ENCODE measurements at places on chromosomes 2 and 18. TPM values are rescaled to one million over a fixed set of nuclear protein-coding genes. Genes with fewer than 3 reads are reported as not detected.

The EMX1 gene
- 0.54 TPM for total RNA-seq

The SLC4A3 gene
- total RNA-seq, result 24.4 TPM

The KCNIP3 gene
- 7.3 TPM for total RNA-seq

The MOGAT1 gene
- not detected for total RNA-seq

The TMEM169 gene
- total RNA-seq, result 166 TPM

The UGT1A9 gene
- total RNA-seq, result not detected

The TUBA3E gene
- not detected for total RNA-seq

The C2orf81 gene
- total RNA-seq, result 3.7 TPM

The IL1A gene
- not detected for total RNA-seq

The NBEAL1 gene
- 19.0 TPM for total RNA-seq

The AQP12A gene
- not detected for total RNA-seq

The GPAT2 gene
- 0.47 TPM for total RNA-seq

The ARHGAP15 gene
- not detected for total RNA-seq

The NAT8 gene
- total RNA-seq, result not detected

The DLGAP1 gene
- 13.6 TPM for total RNA-seq

The CIB4 gene
- not detected for total RNA-seq

The PROC gene
- total RNA-seq, result not detected

The SOX11 gene
- total RNA-seq, result 576 TPM

The CEP68 gene
- 38.3 TPM for total RNA-seq

The ABCG5 gene
- not detected for total RNA-seq

The GALR1 gene
- 0.49 TPM for total RNA-seq

The KIF5C gene
- total RNA-seq, result 673 TPM

The KLF7 gene
- 323 TPM for total RNA-seq

The RBKS gene
- total RNA-seq, result 1.2 TPM

The MC5R gene
- not detected for total RNA-seq

The CDKL4 gene
- total RNA-seq, result not detected

The NFATC1 gene
- 5.3 TPM for total RNA-seq

The POMC gene
- total RNA-seq, result 0.29 TPM

The TBR1 gene
- not detected for total RNA-seq

The NDUFB3 gene
- total RNA-seq, result 93.9 TPM

The USP40 gene
- 21.8 TPM for total RNA-seq

The PPP4R3B gene
- total RNA-seq, result 55.0 TPM

The DSG3 gene
- not detected for total RNA-seq

The SATB2 gene
- total RNA-seq, result 20.8 TPM

The CPLX4 gene
- not detected for total RNA-seq

The RPE gene
- 38.1 TPM for total RNA-seq

The MBD1 gene
- 91.0 TPM for total RNA-seq

The DUSP2 gene
- total RNA-seq, result 0.34 TPM

The VAMP5 gene
- 1.4 TPM for total RNA-seq

The CTNNA2 gene
- 76.2 TPM for total RNA-seq

The NEU2 gene
- total RNA-seq, result not detected

The PAX8 gene
- total RNA-seq, result 1.4 TPM

The SLC9A2 gene
- total RNA-seq, result not detected

The MAB21L4 gene
- not detected for total RNA-seq

The SNORC gene
- 2.4 TPM for total RNA-seq

The POTEE gene
- 1.4 TPM for total RNA-seq

The CSRNP3 gene
- total RNA-seq, result 23.0 TPM

The UGT1A4 gene
- not detected for total RNA-seq

The NOSTRIN gene
- total RNA-seq, result not detected

The SCYGR4 gene
- total RNA-seq, result not detected

The AMMECR1L gene
- 25.2 TPM for total RNA-seq

The PDE6D gene
- 47.1 TPM for total RNA-seq

The HOXD1 gene
- not detected for total RNA-seq

The DLX2 gene
- total RNA-seq, result 1.4 TPM

All from glutamatergic neuron (in vitro differentiated cells).